ENCODE measurements at places on chromosomes 5 and 9.

- DNase-seq, result no peak
These were observed 49.5 kb downstream of the C5orf22 start for GRCh38 chr5:31581498-31582099.

- DNase-seq, result no peak
These were observed 518.3 kb downstream of the CTNND2 start for GRCh38 chr5:11385901-11386293.

- no peak for DNase-seq
These were observed 1.2 kb downstream of the PPARGC1B start for GRCh38 chr5:149731332-149731616.

- DNase-seq, result no peak
These were observed 369.4 kb downstream of the TMEM161B start for GRCh38 chr5:87899208-87899661.

DNA sequence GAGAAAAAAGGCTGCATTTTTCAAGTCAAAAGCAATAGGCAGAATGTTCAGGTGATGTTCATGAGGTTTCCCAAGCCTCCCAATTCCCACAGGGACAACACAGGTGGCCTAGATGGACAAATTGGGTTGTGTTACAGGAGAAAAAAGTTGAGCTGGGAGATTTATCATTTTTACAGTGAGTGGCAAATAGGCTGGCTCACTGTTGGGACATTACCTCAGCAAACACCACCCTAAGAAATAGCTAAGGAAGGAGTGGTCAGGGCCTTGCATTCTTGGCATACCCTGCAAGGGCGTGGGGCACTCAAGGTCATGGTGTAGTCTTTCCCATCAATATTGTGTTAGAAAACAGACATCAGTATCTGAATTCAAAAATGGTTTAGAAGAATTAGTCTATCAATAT is 23.3 kb upstream of the CPLANE1 start:
- no peak for DNase-seq

DNA sequence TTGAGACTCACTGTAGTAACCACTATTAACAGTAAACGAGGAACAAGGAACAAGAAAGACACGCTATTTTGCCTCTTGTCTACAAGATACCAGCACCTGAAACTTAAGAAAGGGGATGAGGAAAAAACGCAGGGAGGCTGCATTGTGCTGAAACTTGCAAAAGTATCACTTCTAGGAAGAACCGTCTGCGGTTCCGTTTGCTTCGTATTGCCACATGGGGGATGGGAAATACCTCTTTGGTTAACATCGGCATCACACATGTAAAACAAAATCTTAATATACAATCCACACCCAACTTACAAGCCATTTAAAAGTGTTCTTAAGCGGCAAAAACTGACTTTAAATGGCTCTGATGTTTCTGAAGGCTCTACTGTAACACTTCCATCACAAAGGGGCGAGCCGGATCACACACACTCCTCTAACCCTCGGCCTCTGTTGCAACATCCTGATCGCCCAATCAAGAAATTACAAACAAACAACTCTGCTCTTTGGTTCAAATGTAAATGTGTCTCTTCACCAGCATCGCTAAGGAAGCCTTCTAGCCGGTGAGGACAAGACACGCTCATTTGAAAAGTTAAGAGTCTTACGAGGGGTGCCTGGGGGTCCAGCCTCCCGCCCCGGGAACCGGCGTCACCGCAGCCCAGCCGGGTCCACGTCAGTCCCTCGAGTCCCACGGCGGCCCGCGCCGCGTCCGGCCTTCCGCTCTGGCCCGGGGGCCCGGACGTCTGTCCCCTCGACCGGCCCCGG is 621 bp downstream of the SEC16A start:
- peak; percentile 23 for DNase-seq

DNA sequence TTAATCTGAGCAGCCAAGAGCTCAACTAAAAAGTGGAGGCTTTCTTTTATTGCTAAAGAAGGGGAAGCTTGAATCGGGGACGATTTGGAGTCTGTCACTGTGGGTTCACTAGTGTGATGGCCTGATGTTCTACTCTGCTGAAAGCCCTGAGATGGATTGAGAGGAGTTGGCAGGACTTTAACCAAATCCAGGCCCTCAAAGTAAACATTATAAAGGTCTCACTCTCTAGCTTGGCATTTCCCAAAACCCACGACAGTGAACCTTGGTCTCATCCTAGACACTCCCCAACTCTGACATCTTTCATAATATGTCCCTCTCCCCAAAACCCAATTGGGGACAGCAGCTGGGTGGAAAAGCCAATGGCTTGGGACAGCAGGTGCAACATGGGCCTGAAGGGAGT is 32.7 kb downstream of the TMOD1 start:
- no peak for DNase-seq

DNA sequence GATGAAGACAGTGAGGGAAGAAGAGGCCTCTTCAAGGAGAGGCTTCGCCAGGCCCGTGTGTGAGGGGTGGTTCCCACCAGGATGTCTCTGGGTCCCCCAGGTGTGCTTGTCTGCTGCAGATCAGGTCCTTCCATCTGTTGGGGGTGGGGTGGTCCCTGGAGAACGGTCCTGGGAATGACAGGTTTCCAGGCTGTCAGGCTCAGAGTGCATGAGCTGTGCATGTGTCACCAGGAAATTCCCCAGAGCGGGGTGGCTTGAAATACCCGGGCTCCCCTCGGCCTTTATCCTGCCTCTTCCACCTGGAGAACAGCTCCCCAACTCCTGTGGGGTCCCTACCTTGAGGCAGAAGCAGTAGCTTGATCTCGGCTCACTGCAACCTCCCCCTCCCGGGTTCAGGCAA is 118.8 kb downstream of the GAPVD1 start:
- no peak for DNase-seq

GRCh38 chr5:150587856-150588595 is 52.4 kb upstream of the SYNPO start:
- DNase-seq, result no peak

DNA sequence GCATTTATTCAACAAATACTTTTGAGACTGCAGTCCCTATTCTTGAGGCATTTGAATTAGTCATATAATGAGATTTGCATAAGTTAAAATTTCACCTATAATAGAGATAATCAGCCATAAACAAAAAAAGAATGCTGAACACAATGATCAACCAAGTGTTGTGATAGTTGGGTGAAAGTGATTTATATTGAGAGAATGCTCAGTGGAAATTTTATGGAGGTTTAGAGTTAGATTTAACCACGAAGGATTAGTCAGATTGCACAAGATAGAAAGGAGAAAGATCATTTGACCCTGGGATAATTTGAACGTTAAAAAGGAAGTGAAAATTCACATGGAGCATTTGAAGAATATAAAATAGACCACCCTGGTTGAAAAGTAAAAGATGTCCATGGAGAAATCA is 356.2 kb downstream of the NPR3 start:
- DNase-seq, result no peak

DNA sequence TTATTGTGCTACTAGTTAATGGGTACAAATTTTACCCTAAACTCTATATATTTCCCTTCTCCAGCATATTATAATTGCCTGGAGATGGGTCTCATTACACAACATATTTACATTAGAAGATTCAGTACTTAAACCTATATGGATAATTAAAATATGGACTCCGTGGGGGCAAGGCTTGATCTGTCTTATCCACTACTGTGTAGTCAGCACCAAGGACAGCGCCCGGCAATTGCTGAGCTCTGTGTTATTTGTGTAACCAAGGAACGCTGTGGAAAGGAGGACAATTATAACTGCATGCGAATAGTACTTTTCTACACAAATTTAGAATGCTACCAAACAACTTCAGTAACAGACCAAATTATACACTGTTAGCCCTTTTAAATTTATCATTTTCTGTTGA is 77.7 kb downstream of the DNAH5 start:
- DNase-seq, result no peak

GRCh38 chr5:45038366-45038987 is 229.7 kb downstream of the MRPS30 start:
- DNase-seq, result no peak

- DNase-seq, result no peak
These were observed 286.8 kb upstream of the RPS23 start for GRCh38 chr5:82564963-82565362.

DNA sequence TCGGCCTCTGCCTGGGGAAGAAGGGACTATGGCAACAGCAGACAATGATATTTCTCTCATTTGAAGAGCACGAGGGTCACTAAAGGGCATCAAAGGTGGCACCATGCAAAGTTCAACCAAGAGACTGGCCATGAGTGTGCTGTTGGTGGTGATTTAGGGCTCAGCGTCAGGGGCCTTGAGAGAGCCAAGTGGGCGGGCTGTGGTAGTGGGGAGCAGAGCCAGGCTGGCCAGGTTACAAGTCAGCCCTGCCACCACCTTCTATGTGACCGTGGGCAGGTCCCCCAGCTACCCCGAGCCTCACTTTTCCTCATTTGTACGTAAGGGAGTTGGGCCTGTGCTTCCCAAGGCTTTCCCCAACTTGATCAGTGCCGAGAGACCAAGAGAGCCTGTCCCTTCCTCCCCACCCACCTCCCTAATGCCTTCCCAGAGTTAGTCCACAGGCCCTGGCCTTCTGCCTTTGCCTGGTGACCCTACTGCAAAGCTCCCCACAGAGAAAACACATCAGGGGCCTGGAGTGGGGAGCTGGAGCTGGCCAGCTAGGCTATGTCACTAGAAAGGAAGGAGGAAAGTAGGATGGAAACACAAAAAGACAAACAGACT is 104.3 kb downstream of the PDE6A start:
- no peak for DNase-seq

GRCh38 chr5:141477815-141478214 is 2.0 kb downstream of the PCDHGC3 start:
- DNase-seq, result no peak

GRCh38 chr9:128339761-128340690 is at the start of gene SLC27A4:
TSS of gene SLC27A4 (plus strand) at chr9:128340527. CDS start at chr9:128343133, 2,606 bp downstream.
- peak; percentile 90 for DNase-seq

DNA sequence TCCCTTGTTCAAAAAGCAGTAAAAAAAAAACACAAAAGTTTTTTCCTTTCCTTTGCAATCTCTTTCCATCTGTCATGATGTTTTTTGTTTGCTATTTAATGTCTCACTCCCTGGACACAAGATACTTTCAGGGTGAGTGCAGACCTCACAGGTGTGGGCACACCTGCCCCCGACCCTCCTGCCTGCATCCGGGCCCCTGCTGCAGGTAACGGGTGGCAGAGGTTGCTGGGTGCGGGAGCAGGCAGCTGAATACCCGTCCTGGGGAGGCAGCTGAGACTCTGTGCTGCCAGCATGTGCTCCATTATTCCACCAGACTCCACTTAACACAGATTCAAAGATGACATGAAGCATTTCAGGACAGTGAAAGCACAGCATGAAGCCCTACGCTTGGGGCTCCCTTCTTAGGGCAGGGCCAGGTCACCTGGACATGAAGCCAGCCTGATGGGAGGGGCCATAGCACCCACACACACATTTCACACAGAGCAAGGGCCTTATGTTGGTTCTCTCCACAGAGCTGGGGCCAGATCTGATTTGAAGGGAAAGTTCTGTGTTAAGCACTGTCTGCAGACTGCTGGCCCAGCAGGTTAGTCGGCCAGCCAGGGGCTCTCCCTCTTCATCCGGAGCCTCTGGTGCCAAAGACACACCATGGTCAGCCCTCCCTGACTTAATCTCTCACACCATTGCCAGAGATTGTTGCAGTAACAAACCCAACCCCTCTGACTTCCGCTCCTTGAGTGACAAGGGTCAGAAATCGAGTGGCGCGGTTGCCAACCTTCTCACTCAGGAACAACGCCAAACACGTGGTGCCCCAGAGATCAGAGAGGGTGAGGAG is 13.0 kb downstream of the NEK6 start:
- no peak for DNase-seq

DNA sequence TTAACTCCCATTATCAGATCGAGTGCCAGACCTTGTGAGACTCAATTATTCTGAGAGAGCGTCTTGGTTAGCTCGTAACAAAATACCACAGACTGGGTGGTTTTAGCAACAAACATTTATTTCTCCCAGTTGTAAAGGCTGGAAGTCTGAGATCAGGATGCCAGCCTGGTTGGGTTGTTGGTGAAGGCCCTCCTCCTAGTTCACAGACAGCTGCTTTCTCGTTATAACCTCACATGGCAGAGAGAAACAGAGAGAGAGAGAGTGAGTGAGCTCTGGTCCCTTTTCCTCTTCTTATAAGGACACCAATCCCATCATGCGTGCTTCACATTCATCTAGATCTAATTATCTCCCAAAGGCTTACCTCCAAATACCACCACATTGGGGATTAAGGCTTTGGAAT is 114.2 kb upstream of the SLC24A2 start:
- DNase-seq, result no peak

GRCh38 chr5:74376187-74376586 is 264.3 kb downstream of the ENC1 start:
- no peak for DNase-seq

- no peak for DNase-seq
These were observed 320.2 kb upstream of the NREP start for GRCh38 chr5:112077180-112077579.

GRCh38 chr9:136979769-136980587 is 2.7 kb downstream of the PTGDS start:
- DNase-seq, result no peak

DNA sequence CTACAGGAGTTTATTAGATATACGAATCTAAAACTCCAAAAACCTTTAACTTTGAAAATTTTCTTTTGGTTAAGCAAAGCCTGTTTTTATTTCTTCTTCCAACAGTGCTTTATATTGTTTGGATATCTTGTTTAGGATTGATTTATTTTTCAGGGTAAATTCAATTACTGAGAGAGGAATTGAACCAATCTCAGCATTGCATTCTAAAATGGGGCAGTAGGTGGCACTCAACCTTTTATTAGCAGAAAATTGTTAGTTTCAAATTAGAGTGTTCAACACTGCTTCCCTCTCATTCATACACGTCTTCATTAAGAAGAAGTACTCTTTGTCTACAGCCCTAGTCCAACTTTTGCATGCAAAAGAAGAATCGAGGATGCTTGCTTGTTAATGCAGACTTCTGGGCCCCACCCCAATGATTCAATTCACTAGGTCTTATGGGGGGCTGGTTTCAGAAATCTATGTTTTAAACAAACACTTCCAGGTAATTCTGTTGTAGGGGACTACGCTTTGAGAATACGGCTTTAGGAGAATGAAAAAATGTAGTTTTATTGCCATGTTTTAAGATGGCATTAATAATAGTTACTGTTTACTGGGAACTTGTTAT is 26.6 kb downstream of the MRPL22 start:
- no peak for DNase-seq

DNA sequence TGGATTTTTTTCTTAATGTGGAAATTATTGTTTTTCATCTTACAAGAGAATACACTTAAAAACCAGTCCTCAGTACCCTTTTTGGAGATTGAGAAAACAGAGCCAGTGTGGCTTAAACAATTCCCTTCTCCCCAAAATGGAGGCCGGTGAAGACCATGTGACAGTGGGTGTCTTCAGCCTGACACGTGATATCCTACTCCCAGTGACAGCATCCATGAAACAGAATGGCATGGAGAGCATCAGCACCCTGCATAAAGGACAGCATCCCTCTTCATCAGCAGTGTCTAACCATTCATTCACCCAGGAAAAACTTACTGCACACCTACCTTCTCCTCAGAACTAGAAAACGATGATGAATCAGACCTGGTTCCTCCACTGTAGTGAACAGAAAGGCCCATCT is 103.4 kb upstream of the RAI14 start:
- no peak for DNase-seq

GRCh38 chr9:121974421-121974820 is 118.7 kb downstream of the TTLL11 start:
- DNase-seq, result no peak
